ENCODE measurements at places on chromosomes 2 and 18. TPM values are rescaled to one million over a fixed set of nuclear protein-coding genes. Genes with fewer than 3 reads are reported as not detected.

The CHRNA1 gene
- 7.5 TPM for total RNA-seq

The PSMA8 gene
- not detected for total RNA-seq

The KCNJ3 gene
- not detected for total RNA-seq

The CHN1 gene
- 131 TPM for total RNA-seq

The CD8B2 gene
- not detected for total RNA-seq

The AGFG1 gene
- total RNA-seq = 120 TPM

The CRACDL gene
- total RNA-seq = not detected

- no peak for DNase-seq
Observed at GRCh38 chr2:57615855-57616556, 430.6 kb upstream of the VRK2 start.

DNA sequence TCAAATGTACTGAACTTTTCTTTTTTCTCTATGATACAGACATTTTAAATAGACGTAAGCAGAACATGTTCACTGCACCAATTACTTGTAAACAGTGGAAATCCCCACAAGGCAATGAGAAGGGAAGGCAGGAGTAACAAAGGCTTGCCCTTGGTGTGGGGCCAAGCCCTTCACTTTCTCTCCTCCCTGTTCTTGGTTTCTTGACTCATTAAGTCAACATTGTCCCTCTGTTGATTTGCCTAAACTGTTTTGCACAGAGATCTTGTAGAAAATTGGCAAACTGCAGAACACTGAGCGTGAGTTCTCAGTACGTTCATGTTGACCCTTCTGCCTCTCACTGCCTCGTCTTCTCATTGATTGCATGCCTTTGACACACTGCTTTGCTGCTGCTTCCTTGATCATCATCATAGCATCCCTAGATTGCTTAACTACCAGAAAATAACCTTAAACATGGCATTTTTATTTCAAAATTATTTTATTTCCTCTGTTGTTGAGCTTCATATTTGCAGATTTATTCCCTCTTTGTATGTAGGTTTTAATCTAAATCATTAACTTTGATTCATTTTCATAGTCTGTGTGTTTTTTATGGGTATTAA is 257.7 kb downstream of the PTGR3 start:
- peak; percentile 83 for DNase-seq

DNA sequence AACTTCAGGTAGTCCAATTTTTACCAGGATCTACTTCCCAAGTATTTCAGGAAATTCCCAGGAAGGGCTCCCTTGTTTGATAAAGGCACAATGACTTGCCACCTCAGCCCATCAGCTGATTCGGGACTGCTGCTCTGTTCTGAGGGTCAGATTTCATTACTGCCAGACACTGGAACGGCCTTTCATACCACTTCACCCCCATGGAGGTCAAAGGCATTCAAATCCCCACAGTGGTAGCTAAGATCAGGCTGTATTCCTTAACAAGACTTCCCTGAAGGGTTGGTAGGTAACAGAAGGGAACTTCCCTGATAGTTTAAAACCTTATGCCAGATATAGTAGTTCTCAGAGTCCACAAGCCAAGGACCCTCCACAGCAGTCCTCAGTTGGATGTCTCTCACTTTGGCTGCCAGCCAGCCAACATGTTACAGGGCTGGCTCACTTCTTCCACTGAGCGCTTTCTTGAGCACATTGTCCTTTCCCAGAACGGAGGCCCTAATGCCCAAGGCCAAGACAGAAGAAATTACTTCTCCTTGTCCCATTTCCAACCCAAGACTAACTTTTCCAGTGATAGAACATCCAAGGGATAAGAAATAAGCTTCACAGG is 40.0 kb upstream of the GLS start:
- no peak for DNase-seq

GRCh38 chr18:34806527-34806926 is 96.4 kb downstream of the DTNA start:
- no peak for DNase-seq

DNA sequence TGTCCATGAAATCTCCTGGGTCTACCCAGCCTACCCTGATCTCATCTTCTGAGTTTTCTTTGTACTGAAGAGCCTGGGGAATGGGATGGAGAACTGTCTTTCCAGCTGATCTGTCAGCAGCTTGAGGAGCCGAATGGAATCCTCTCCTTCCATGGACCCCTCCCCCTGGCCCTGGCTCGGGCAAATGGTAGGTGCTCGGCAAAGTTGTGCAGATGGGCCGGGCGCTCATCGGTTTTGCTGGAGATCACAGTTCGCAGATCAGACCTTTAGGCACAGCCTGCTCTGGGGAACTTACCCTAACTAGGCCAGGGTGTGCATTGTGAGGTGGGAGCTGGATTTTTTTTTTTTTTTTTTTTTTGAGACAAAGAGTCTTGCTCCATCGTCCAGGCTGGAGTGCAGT is 40.4 kb downstream of the LCT start:
- no peak for DNase-seq

GRCh38 chr2:67867735-67868134 is 195.1 kb downstream of the C1D start:
- DNase-seq = peak; percentile 84

- no peak for DNase-seq
Observed at GRCh38 chr2:94994063-94994913, 31.2 kb upstream of the MAL start.

DNA sequence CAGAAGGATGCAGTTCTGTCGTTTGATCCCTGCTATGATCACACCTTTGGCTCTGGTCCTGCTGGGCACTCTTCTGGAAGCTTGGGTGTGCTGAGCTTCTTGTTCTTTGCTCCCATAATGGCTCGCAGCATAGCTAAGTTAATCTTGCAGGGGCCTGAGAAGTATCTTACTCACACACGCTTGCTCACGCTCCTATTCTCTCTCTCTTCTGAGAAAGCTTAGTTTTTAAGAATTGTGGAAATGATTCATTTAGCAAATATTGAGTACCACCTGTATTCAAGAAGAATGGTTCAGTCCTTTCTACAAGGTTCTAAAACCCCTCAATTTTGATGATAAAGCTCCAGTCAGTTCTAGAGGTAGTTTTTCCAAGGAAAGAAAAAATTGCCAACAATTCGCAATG is 40.6 kb downstream of the XRCC5 start:
- no peak for DNase-seq

DNA sequence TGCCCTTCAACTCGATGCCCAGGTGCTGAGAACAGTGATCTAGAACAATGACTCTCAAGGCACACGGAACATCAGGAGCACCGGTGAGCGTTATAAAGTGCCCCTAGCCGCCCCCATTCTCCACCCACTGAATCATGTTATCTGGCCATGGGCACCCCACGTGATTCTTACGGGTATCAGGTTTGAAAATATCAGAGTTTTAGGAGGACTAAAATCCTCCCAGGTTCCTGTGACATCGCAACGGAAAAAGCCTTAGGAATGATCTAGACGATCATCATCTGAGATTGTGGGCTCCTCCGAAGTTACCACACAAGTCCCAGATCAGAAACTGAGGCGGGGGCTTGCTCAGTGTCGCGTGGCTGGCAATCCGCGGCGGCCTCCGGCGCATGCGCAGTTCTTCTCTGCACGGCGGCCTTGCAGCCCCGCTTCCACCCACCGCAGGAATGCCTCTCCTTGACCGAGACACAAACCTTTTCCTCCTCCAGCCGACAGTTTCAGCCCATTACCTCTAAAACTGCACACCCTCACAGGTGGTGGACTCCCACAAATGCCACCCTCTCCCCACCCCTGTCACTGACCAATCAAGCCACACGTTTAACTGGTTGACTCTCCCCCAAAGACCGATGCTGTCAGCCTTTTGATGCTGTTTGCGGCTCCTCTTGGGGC is 5.8 kb upstream of the MRPL33 start:
- no peak for DNase-seq

- peak; percentile 85 for DNase-seq
Observed at GRCh38 chr2:9594366-9595054, 36.3 kb downstream of the YWHAQ start.

DNA sequence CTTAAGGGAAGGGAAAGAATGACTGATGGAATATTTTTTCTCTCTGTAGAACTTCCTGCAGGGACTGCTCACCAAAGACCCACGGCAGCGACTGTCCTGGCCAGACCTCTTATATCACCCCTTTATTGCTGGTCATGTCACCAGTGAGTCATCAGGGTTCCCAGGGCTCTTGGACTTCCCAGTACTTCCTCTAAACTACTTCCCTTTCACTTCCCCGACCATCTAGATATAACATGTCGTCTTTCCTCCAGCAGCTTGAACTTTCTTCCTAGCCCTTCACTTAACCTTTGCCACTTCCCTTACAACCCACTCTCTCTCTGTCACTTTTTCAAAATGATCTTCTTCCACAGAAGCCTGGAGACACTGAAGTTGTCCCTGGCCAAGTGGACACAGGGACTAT is 7.2 kb downstream of the STK36 start:
- DNase-seq = peak; percentile 11

DNA sequence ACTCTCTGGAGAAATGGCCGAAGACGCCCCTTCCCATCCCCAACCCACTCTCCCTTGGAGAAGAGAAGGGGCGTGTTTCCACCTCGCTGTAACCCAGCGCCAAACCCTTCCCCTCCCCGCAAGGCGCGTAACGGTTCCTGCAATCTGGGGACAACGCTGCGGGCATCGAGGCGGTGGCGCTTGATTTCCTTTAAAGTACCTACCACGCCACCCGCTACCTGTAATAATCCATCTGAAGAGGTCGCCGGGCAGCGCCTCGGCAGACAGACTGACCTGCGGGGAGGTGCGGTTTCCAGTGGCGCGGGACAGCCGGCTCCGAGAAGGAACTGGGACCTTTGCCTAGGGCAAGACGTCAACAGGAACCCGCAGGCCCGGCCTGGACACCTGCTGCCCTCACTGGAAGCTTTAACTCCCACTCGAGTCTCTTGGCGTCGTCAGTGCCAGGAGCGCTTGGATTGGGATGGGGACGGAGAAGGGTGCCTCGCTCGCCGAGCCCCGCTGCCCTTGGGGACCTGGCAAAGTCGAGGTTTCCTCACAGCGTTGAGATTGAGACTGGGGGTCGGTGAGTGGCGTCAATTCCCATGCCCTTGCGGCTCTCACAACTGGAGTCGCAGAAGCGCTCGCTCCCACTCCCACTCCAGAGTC is at the start of gene CYP1B1:
Gene CYP1B1 (minus strand): TSS at position 645 of the 645 bp plus-strand sequence. CDS start 763 bp downstream, outside the sequence.
- DNase-seq = no peak

DNA sequence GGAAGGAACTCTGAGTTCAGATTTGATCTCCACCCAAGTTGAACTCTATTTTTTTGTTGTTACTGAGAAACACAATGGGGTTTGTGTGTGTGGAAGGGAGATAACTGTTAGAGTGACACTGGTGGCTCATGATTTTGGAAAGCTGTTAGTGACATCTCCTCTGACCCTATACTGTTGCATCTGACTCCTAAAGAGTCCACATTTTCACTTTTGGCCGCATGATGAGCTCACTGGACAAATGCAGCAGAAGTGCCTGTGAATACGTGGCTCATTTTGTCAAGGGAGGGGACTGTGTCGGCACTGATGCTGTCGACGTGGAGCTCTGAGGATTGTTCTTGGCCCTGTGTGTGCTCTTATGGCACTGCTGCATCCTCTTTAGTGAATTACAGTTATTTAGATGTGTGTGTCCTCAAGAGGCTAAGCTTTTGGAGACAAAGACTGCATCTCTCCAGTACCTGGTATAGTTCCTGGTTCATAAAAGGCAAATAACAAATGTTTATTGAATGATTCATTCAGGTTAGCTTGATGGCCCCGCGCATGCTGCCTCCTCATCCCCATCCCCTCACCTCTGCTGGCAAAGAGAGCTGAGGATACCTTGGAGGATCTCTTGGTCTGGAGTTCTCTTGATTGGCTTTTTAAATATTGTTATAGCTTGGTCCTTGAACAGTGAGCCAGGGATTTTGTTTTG is 135.4 kb downstream of the PHLPP1 start:
- no peak for DNase-seq

- peak; percentile 71 for DNase-seq
Observed at GRCh38 chr2:37523814-37524362, 147.6 kb downstream of the CDC42EP3 start.

DNA sequence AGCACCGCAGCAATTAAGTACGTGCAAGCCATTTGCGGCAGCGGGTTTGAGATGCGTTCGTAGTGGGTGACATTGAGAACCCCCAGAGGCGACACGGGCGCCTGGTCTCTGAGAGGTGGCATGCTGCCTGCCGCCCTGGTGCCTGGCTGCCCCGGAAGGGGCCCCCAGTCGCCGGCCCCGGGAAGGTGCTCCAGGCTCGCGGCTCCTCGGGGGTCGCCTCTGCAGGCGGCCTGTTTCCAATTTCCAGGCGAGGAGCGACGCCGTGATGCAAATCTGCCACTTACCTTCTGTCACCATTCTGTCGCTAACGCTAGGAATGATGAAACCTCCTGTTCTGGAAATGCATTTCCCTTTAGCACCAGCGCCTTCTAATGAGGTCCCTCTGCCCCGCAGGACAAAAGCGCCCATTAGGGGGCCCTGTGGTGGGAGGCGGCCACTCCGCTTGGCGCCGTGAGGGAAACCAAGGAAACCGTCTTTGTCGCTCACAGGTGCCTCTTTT is 13.0 kb downstream of the KIF5C start:
- DNase-seq = no peak

GRCh38 chr2:16862471-16862870 is 196.8 kb upstream of the CYRIA start:
- DNase-seq = no peak

GRCh38 chr2:119009110-119009509 is 67.1 kb downstream of the MARCO start:
- DNase-seq = no peak

DNA sequence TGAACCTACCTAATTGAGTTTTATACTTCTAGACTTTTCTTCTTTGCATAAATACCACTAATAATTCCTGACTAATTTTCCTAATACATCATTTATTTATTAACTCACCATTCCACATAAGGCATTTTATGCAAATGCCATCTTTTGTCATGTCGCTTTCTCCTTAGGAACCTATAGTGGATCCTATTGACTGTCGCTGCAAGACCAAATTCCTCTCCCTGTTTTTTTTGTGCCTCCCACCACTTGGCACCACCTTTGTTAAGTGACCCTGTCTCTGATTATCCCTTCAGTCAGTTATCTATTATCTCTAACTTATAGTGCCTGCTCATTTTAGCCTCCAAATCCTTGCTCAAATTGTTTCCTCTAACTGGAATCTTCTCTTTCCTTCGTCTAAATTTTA is 19.5 kb downstream of the UNC80 start:
- no peak for DNase-seq

GRCh38 chr18:5286525-5286924 is 9.0 kb downstream of the ZBTB14 start:
- no peak for DNase-seq

DNA sequence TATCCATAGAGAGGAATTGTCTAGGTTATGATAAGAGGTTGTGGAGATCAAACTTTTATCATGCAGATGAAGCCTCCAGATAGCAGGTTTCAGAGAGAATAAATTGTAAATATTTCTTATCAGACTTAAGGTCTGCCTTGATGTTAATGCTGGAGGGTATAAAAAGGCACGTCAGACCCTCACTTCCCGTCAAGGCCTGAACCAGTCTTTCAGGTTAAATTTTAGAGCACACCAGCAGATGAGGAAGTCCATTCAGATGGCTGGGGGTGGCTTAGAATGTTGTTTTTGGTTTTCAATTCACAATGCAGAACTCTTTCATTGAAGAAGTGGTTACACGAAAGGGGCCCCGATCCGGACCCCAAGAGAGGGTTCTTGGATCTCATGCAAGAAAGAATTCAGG is 144.4 kb upstream of the FBXO11 start:
- DNase-seq = no peak

Data from RPMI7951 (cell line).